Stimulated activated CD4-positive, alpha-beta T cell treated with anti-CD3 and anti-CD28 coated beads, Interleukin-1b, Interleukin-23, amount 100 ng/mL, for 48 hours (primary cell): ENCODE measurements at places on chromosomes 3 and 15.

GRCh38 chr15:41827880-41828806, at the start of gene JMJD7:
JMJD7 (plus strand) TSS chr15:41828092; CDS start chr15:41828125, 33 bp downstream.
- DNase-seq: peak; percentile 93

GRCh38 chr3:20564966-20565365, 379.0 kb upstream of the SGO1 start:
- no peak for DNase-seq

- DNase-seq: no peak
Measured at GRCh38 chr3:42655980-42656679, 2.6 kb downstream of the ZBTB47 start.

DNA sequence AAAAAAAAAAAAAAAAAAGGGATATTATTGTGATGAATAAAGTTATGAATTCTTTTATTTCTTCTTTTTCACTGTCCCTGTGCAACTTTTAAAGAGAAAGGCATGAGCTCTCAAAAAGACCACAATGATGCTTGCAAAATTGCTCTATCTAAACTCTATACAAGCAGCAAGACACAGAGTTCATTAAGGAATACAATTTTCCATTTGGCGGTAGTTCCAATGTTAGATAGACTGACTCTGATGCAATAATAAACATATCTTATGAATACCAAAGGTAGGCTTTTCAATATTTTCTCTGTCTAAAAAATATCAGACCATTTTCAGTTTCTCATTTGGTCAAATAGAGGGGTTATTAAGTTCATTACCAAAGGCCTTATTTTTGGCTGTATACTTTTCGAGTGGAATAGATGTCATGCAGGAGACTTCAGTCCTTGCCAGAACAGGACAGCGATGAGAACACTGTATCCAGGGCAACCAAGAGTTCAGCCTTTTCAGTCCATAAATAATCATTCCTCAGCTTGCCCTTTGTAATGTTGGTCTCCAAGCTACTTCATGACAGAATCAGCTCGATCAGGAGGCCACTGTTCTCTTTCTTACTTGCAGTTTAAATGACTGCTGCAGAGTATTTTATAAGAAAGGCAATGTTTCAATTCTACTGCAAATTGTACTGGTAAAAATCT, 162.9 kb upstream of the FAM3D start:
- no peak for DNase-seq

- DNase-seq: no peak
Measured at GRCh38 chr3:171358881-171359198, 101.4 kb downstream of the TNIK start.

GRCh38 chr3:188918093-188918492, 253.7 kb upstream of the TPRG1 start:
- DNase-seq: no peak
